ENCODE measurements at places on chromosomes 7 and 10.

DNA sequence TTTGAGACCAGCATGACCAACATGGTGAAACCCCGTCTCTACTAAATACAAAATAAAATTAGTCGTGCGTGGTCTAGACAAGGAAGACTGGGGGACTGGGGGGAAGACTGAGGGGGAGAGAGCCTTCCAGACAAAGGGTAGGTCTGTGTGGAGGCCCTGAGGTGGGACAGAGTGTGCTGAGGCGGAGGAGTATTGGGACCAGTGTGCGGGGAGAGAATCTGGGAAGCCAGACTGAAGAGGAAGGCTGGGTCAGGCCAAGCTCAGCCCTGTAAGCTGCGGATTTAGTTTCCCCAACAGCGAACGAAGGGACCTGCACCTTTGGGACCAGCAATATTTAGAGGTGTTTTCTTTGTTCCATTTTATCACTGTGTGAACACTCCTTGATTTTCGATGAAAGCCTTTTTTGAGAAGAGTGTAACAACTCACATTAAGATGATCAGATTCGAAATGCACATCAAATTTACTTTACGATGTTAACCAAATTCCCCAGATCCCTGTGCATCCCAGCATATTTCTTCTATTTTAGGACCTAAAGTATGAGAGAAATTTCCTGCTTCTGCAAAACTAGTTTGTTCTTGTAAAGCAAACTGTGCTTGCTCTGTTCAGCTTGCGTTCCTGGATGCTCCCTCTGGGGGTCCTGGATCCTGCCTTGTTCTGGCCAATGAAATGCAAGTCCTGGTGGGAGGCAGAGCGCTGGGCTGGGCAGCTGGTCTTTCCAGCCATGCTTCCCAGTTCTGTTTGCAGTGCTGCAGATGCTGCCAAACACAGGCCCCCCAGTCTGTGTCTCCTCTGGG lies 39.4 kb downstream of the PLAU start:
- DNase-seq, result no peak

- no peak for DNase-seq
These were observed 154.2 kb downstream of the GRID1 start for GRCh38 chr10:86212391-86212700.

- no peak for DNase-seq
These were observed 32.3 kb upstream of the IMMP2L start for GRCh38 chr7:111594602-111595001.

GRCh38 chr10:97120370-97120769 lies 65.4 kb downstream of the SLIT1 start:
- DNase-seq, result no peak

GRCh38 chr7:50504646-50505546 lies 54.7 kb upstream of the FIGNL1 start:
- DNase-seq, result no peak

DNA sequence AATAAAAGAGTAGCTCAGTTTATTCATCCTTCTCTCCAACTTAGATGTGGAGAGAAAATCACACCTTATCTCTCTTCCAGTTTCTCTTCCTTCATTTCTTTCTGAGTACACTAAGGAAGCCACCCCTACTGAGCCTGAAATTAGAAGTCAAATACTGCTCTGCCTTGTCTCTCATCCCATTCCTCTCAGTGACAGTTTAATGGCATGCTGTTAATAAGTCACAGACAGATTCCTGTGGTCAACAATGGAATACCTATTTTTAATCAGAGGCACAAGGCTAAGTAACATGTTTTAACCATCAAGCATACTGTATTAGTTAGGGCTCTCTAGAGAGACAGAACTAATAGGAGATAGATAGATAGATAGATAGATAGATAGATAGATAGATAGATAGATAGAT lies 253.2 kb downstream of the HTR7 start:
- no peak for DNase-seq

DNA sequence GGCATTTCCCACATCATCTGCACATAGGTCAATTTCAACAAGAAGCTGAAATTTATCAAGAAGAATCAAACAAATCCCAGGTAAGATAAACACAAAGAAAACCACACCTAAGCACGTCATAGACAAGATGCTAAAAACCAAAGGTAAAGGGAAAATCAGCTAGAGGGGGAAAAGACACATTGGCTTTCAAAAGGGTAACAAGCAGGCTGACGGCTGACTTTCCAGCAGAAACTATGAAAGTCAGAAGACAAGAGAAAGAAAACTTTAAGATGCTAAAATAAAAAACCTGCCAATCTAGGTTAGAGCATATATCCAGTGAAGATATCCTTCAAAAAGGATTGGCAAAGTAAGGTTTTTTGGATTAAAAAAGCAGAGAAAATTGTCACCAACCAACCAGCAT lies 59.9 kb upstream of the RHEB start:
- DNase-seq, result no peak

DNA sequence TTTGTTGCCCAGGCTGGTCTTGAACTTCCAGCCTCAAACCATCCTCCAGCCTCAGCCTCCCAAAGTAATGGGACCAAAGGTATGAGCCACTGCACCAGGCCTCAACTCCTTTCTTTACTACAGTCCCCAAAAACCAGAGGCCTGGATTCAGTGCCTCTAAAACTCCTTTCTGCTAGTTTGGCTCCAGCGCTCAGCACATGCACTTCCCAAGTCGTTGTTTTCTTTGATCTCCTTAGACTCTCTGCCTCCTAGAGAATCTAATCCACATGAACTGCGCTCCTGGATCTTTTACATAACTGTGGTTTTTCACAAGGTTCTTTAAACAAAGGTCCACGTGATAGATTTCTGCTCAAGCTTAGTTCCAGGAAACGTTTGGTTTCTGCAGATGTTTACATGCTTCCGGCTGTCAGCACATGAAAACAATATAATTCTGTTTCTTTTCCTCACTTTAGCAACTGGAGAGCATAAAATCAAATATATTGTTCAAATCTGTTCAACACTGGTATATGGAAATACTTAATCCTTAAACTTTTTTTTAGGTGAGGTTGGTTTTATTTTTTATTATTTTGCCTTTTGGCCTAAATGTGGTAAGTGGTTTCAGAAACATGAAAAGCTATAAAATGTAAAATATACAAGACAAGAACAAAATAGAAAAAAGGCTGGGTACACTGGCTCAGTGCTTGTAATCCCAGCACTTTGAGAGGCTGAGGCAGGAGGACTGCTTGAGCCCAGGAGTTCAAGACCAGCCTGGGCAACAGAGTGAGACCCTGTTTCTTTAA lies 270.5 kb upstream of the MKLN1 start:
- DNase-seq, result no peak

- no peak for DNase-seq
These were observed 153.5 kb upstream of the ITGB1 start for GRCh38 chr10:33111488-33112051.

DNA sequence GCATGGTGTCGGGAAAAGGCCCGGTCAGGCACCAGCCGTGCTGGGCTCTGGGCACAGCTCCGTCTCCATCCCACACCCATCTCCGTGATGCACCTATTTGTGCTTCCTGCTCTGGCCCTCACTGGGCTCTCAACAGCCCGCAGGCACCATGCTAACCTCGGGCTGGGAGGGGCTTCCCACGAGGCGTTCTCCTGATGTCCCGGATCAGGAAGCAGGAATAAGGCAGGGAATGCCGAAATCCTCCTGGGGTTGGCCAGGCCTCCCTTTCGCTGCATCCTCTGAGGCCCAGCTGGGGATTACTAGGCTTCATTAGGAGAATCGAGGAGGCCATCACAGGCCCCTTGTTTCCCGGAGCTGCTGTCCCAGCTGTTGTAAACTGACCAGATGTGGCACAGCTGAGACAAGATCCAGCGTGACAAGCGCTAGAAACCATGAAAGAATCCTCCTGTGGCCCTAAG lies 72.0 kb downstream of the FAM53B start:
- no peak for DNase-seq

DNA sequence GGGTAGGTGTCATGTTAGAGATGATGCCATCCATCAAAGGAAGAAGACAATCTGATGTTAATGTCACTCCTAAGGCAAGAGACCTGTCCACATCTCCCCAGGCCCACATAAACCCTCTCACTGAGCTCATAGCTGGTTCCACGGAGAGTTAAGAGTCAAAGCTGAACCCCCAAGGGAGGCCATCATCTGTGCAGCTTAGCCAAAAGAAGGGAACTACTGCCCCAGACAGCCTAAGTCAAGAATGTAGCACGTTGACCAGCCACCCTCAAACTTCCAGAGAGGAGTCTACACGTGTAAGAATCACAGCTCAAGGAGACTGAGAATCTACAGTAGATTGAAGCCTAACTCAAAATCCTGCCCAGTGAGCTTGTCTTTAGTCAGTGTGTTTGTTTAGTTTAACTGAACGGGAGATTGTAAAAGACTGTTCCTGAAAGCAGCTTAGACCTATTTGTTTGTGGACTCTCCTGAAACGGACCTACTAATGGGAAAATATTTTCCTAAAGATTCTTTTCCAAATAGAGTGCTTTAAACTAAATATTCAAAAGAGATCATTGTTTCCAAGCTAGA lies 192.7 kb upstream of the NFE2L3 start:
- DNase-seq, result no peak

DNA sequence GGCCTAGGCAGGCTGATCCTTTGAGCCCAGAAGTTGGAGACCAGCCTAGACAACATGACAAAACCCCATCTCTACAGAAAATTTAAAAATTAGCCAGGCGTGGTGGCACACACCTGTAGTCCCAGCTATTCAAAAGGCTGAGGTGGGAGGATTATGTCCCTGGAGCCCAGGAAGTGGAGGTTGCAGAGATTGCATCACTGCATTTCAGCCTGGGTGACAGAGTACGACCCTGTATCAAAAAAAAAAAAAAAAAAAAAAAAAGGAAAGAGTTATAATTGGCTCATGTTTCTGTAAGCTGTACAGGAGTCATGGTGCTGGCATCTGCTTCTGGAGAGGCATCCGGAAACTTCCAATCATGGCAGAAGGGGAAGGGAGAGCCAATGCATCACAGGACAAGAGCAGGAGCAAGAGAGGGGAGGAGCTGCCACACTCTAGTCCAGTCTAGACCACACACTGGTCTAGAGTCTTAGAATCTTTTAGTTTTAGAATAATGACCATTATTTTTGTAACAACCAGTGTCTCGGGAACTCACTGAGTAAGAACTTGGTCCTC lies 16.8 kb downstream of the DOCK1 start:
- DNase-seq, result no peak

GRCh38 chr7:18590241-18590640 lies 94.7 kb downstream of the HDAC9 start:
- DNase-seq, result no peak

GRCh38 chr10:94439275-94439861 lies 37.0 kb downstream of the TBC1D12 start:
- no peak for DNase-seq

- DNase-seq, result no peak
These were observed 86.2 kb upstream of the PPIF start for GRCh38 chr10:79260811-79261740.

GRCh38 chr7:111388912-111389311 lies 173.4 kb downstream of the IMMP2L start:
- no peak for DNase-seq

All from activated CD8-positive, alpha-beta memory T cell treated with anti-CD3 and anti-CD28 coated beads for 1 hour (primary cell).